Mesenteric fat pad (tissue), 1 donor: ENCODE measurements at places on chromosomes 13 and 19. TPM values are rescaled to one million over a fixed set of nuclear protein-coding genes. Genes with fewer than 3 reads are reported as not detected.

GRCh38 chr13:72782717-72783116 is 784 bp downstream of the PIBF1 start:
- no peak for DNase-seq

A1BG gene
- total RNA-seq = 8.4 TPM

GRCh38 chr13:38872693-38873092 is 117.9 kb downstream of the STOML3 start:
- DNase-seq = no peak

TNFSF9 gene
- total RNA-seq = 1.8 TPM
